ENCODE measurements at places on chromosomes 5 and 9. TPM values are rescaled to one million over a fixed set of nuclear protein-coding genes. Genes with fewer than 3 reads are reported as not detected.
A peak's percentile ranks its signal among the peaks of the same experiment; 100 is the strongest.

IFNA4 gene
- total RNA-seq, result not detected

PRELID2 gene
- 12.7 TPM for total RNA-seq

QRFP gene
- total RNA-seq, result not detected

WNT8A gene
- not detected for total RNA-seq

PRLR gene
- 0.35 TPM for total RNA-seq

PMPCA gene
- 50.7 TPM for total RNA-seq

ADGRV1 gene
- total RNA-seq, result 2.3 TPM

NSG2 gene
- not detected for total RNA-seq

CDH9 gene
- total RNA-seq, result not detected

TNC gene
- 68.9 TPM for total RNA-seq

IFNA2 gene
- total RNA-seq, result not detected

DNA sequence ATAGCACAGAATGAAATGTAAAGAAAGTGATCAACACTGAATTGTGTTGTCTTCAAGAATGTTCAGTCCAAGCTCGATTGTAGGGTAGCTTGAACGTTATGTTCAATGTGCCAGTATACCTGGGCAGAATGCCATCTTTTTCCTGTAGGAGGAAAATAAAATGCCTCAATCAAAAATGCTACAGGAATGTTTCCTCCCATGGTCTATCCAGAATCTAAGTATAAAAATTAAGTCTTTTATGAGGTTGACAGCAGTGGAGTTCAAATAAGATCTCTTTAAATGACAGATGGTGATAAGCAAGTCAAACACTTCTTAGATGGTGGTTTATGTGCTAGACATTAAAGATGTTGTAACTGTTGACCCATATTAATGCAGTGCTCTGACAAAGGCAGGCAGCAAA is 488.6 kb downstream of the CSNK1G3 start:
- DNase-seq, result no peak

DNA sequence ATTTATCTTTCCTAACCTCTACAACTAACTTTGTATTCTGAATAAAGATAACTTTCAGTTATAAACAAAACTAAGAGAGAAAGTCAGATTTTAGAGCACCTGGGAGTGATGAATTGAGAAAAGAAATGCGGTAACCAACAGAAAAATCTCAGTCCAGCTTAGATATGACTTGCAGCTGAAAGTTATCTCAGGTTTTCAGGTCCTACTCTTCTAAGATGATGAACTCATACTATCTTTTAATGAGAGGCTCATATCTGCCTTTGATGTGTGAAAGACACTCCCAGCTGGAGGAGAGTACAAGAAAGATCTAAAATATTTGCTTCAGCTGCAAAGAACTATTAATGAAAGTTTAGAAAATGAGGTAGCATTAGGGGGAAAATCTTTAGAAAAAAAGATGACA is 190.5 kb downstream of the DENND1A start:
- DNase-seq, result no peak

- no peak for DNase-seq
These were observed 26.2 kb upstream of the BICD2 start for GRCh38 chr9:92790542-92791527.

- DNase-seq, result no peak
These were observed 18.1 kb upstream of the UBE2QL1 start for GRCh38 chr5:6430418-6431028.

DNA sequence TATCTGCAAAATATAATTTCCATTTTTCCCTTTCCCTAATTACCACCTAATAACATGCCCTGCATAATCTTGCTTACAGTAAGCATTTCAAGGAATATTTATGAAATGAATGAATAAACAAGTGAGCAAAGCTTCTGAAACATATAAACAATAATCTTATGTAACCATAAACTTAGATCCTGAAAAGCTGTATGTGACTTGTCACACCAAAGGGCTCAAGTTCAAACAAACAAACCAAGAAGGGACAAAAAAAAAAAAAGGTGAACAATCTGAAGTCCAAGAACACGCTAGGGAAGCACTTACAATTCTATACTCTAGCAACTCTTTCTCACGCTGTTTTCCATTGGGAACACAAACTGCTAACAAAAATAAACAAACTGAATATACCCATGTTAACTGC is 36.3 kb downstream of the PLPP1 start:
- DNase-seq, result no peak

GRCh38 chr5:100900142-100900795 is 2.8 kb downstream of the ST8SIA4 start:
- no peak for DNase-seq

- peak; percentile 3 for DNase-seq
These were observed 321.0 kb upstream of the TRPC7 start for GRCh38 chr5:136686192-136686872.

- no peak for DNase-seq
These were observed 45.0 kb downstream of the MRPL36 start for GRCh38 chr5:1754531-1755220.

- DNase-seq, result no peak
These were observed 152.0 kb downstream of the GAPVD1 start for GRCh38 chr9:125413579-125413978.

DNA sequence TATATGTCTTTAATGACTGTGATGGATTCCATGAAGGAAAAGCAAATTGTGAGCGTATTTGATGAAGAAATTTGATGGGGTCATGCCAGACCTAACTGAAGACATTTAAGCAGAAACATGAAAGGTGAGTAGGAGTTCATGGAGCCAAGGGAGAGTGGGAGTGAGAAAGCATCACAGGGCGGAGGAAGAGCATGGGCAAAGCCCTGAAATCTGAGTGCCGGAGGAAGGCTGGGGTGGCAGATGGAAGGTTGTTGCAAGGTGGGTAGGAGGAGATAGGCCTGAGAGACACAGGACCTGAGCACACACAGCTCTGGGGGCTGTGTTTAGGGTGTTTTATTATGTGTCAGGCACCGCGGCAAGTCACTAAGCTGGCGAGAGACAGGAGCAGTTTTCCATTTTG is 100.3 kb upstream of the SPOCK1 start:
- DNase-seq, result no peak

DNA sequence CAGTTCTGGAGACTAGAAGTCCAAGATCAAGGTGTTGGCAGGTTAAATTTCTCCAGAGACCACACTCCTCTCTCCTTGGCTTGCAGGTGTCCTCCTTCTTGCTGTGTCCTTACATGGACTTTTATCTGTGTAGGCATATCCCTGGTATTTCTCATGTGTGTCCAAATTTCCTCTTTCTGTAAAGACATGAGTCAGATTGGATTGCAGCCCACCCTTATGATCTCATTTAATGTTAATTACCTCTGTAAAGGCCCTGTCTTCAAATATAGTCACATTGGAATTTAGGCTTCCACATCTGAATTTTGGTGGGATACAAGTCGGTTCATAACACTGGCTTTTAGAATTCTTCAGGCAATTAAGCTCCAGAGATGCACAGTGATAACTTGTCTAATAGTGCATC is 322.2 kb upstream of the GRIA1 start:
- DNase-seq, result no peak

GRCh38 chr9:133071484-133072150 is 9.8 kb downstream of the CEL start:
- no peak for DNase-seq

DNA sequence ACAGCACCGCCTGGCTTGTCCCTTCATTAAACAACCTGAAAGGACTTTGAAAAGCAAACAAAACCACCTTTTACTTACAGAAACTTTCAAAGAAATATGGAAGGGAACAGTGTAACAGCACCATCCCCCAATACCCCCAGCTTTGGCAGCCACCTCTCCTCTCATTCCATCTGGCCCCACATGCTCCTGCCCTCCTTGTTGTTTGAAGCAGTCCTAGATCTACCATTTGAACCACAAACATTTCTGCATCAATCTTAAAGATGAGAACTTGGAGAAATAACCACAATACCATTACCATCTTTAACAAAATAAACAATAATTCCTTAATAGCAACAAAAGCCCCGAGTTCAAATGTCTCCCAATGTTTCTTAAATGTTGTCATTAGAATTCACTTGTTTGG is 17.8 kb upstream of the COL15A1 start:
- no peak for DNase-seq

DNA sequence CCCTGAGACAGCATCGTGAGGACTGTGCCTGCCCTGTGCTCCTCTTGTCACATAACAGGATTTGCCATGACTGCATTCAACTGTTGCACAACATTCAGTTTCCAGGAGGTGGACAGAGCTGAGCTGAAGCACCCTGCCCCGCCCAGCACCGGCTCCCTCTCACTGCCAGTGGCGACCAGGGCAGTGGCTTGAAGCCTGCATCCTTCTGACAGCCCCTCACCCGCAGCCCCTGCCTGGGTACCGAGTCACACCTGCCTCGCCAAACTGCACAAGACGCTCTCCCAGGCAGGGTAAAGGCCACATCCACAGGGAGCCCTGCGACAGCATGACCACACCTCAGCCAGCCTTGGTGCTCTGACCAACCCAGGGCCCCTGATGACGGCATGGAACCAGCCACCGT is 59.9 kb upstream of the ZNF354A start:
- DNase-seq, result no peak

DNA sequence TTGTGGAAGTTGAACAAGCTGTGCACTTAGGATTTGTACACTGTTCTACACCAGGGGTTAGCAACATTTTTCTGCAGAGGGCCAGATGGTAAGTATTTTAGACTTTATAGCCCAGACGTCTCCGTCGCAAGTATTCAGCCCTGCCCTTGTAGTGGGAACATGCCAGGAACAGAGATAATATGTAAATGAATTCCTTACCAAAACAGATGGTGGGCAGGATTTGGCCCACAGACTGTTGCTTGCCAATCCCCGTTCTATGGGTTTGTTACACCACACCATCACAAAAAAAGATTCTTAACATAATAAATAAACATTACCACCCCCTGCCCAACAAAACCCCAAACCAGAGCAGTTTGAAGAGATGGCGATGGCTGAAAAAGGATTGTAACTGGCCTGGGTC is 74.3 kb downstream of the AMBP start:
- no peak for DNase-seq

GRCh38 chr9:127509955-127510299 is 58.6 kb downstream of the LRSAM1 start:
- DNase-seq, result no peak

- no peak for DNase-seq
These were observed 3.4 kb downstream of the LRRC14B start for GRCh38 chr5:194603-195209.

- DNase-seq, result no peak
These were observed 214.4 kb downstream of the PLK2 start for GRCh38 chr5:58245476-58245840.

DNA sequence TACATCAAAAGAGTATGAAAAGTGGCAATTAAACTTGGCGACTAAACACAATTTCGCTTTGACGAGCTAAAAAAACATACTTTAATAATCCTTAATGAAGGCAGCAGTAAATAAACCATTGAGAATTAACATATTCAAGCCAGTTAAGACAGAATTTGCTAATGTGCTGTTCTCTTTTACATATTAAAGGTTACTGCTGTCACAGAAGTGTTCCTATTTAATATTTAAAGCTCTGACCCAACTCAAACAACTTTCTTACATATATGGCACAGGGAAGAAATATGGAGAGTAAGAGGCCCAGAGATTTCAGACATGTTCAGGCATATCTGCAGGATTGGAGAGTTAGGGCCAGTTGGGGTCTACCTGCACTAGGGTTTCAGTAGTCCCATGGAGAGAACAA is 16.7 kb upstream of the DENND4C start:
- no peak for DNase-seq

- DNase-seq, result no peak
These were observed 99.5 kb downstream of the LHFPL2 start for GRCh38 chr5:78549043-78549442.

DNA sequence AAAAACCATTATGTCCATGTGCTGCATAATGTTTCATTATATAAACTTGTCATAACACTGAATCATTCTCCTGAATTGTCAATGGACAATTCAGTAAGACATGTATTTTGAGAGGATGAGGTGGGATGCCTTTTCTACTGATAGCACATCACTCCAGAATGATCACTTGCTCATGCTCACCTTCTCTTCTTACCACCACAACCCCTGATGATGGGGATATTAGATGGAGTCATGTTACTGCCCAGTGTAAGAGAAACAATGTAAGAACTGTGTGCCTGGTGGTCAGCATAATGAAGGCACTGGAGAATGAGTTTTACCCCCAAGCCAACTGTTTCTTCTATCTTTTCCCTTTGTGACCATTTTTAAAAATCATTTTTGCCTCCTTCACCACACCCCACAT is 198.8 kb downstream of the ADAMTSL1 start:
- no peak for DNase-seq

GRCh38 chr9:9998491-9999287 is 614.1 kb downstream of the PTPRD start:
- DNase-seq, result no peak

- DNase-seq, result no peak
These were observed at the start of gene IFNW1 for GRCh38 chr9:21141427-21141882. IFNW1 (minus strand) TSS chr9:21141832; CDS start chr9:21141570, 262 bp downstream.

GRCh38 chr5:76025069-76025468 is 58.1 kb upstream of the SV2C start:
- no peak for DNase-seq

- DNase-seq, result no peak
These were observed 76.3 kb upstream of the RAPGEF1 start for GRCh38 chr9:131815970-131816873.

DNA sequence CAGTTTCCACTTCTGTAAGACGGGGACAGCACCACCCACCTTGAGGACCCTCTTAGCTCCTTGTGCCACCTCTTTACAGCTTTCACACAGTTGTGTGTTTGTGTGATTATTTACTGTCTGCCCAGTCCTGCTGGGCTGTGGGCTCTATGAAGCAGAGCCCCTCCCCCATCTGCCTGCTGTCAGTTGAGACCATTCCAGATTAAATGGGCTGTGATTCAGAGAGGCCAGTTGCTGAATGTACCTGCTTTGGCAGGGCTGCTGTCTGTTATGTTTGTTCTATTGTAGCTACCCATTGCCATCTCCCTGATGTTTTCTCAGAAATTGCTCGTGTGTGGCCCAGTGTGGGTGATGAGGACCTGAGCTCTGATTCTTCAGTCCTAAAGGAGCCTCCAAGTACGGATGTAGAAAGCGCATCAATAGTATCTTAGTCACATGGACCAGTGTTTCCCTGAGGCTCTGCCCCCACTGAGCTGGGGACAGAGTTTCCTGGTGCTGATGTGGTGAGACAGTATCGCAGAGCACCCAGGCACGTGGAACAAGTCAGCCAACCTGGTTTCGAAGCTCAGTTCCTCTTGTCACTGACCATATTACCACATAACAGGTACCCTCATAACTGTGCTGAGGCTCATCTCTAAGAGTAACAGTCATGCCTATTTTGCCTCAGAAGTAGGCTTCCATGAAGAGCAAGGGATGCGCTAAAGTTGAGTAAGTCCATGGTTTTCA is 3.7 kb downstream of the ANGPTL2 start:
- no peak for DNase-seq

GRCh38 chr9:114236391-114237138 is 81.2 kb downstream of the COL27A1 start:
- DNase-seq, result no peak

DNA sequence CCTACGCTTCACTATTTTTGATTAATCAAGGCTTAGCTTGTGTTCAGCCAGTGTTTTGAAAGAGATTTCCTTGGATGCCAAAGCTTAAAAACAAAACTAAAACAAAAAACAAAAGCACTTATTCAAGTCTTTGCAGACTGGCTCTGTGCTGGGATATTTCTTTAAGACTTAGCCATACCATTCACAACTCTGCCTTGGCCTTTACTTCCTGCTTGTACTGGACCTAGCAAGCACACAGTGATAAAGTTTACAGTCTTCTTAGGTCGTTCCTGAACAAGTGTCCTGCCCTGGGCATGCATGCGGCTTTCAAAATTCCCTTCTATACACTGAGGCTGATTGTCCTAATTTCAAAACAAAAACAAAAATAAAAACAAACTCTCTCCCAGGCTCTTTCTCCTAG is 20.7 kb downstream of the FBXL17 start:
- no peak for DNase-seq

Data from epithelial cell of proximal tubule (primary cell).